Activated effector memory CD4-positive, alpha-beta T cell treated with anti-CD3 and anti-CD28 coated beads, Interleukin-2, amount 50 U/mL, for 16 hours (primary cell): ENCODE measurements at places on chromosomes 3 and 15.
A peak's percentile ranks its signal among the peaks of the same experiment; 100 is the strongest.

- DNase-seq: no peak
These were observed 7.9 kb upstream of the SYNM start for GRCh38 chr15:99096894-99097426.

- peak; percentile 77 for DNase-seq
These were observed 1.7 kb downstream of the PKM start for GRCh38 chr15:72229076-72229946.

DNA sequence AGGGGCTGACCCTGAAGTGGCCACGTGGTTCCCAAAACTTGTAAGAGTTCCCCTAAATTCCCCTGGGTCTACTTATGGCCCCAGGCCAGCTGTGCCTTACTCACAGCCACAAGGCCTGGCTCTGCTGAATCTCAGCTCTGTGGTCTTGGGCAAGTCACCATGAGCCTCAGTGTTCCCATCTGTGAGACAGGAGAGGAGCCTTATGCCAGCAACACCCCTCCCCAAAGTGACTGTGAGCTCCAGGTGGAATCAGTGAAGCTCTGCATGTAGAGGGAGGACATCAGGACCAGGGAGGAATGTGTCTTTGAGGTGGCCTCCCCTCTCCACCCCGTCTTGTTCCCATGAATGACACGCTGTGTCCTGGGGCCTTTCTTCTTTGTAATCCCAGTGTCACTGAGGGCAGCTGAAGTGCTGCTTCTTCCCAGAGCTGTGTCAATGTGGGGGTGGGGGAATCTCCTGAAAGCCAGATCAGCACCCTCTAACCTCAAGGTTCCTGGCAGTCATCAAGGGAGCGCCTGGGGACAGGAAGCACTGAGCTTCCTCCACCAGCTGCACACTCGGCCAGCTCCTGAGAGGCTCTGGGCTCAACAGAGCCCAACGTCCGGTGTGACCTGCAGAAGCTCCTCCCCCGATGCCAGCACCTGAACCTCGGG, 258.9 kb downstream of the UACA start:
- no peak for DNase-seq

DNA sequence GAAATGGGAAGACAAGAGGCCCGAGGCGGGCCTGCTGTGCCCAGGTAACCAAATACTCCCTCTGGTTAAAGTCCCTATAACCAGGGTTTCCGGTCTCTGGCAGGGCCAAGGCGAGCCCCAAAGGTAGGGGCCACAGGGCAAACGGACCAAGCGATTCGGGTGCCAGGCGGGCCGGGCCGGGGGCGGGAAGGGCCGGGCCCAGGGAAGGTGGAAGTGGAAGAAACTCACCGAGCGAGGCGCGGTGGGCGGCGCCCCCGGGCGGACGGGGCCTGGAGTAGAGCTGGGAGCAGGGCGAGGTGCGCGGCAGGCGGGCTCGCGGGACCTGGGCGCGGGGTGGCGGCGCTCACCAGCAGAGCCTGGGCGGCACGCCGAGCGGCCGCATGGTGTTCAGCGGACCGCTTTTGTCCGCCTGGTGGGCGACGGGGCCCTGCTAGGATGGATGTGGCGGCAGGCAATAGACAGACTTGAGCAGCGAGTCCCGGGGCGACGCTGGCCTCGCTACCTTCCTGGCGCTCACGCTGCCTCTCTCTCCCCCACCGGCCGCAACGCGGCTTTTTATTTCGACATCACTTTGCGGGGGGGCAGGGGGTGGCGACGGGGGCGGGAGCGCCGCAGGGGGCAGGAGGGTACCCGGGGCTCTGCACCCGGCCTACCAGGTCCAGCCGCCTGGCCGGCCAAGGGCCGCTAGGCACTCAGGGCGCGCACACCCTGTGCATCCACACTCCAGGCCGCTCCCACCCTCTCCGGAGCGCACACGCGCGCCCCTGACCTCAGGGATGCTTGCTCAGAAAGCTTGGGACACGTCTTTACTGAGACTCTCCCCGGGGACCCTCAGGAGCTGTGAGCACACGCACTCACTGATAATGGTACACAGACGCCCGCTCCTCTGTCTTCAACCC, at the start of gene GATA2:
GATA2 (minus strand) TSS at position 531 of the 899 bp plus-strand sequence. CDS start 6,170 bp downstream, outside the sequence.
- DNase-seq: peak; percentile 66

DNA sequence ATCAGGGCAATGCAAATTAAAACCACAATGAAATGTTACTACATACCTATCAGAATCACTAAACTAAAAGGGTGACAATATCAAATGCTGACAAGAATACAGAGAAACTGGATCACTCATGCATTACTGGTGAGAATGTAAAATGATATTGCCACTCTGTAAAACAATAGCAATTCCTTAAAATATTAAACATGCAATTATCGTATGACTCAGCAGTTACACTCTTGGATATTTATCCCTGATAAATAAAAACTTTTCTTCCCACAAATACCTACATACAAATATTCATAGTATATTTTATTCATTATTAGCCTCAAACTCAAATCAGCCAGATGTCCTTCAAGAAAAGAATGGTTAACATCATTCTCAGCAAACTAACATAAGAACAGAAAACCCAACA, 25.9 kb upstream of the RAB6B start:
- DNase-seq: no peak

DNA sequence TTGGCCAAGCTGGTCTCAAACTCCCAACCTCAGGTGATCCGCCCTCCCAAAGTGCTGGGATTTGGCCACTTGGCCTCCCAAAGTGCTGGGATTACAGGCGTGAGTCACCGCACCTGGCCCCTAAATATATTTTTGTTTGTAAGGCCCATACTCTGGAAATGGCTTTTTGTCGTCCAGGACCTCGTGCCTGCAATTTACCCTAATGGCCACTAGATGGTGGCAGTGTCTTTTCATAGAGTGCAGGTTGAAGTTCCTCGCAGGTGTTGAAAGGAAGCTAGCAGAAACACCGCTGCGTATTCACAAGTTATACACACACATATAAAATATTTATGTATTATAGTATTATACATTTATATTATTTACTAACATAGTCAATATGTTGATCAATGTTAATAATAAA, 97.2 kb downstream of the LRTM1 start:
- no peak for DNase-seq

- DNase-seq: no peak
These were observed 32.1 kb downstream of the SEC62 start for GRCh38 chr3:169998668-169999131.

DNA sequence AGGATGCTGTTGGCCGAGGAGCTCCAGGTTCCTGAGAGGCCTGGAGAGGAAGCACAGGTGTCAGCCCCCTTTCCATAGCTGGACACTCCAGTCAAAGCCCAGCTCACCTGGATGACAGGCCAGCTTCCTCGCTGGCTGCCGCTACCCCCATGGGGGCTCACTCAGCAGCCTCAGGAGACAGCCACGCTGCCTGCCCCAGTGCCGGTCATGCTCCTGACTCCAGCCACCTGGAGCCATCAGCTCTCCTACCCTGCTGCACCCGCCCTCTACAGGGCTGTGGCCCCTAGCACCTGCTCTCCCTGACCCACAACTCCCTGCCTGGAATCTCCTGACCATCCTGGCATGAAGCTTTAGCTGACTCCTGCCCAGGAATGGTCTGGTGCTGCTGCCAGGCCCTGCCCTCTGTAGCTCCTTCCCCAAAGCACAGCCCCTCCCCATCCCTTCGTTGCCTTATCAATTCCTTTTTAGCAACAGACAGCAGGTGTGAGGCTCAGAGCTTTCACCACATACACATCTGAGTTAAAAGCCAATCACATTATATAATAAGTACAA, 94.2 kb downstream of the NUP210 start:
- no peak for DNase-seq

- DNase-seq: no peak
These were observed 46.9 kb downstream of the ZIC4 start for GRCh38 chr3:147359177-147360050.

GRCh38 chr3:145087038-145087437, 1073.9 kb downstream of the PLOD2 start:
- DNase-seq: no peak

DNA sequence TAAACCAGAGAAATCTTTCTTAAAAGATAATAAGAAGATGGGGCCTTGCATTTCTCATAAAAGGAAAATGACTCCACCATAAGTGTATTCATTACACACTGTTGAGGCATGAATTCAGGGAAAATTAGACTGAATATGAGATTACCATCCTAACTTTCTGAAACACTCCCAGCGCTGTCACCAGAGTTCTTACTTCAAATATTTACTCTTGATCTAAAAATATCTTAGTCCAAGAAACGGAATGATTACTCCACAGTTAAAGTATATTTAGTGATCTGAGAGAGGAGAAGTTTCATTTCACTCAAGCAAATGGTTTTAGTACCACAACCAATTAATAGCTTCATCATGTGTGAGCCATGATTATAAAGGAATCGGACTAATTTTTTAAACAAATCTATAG, 300.3 kb downstream of the ZBTB20 start:
- DNase-seq: no peak

- no peak for DNase-seq
These were observed 31.5 kb upstream of the C3orf80 start for GRCh38 chr3:160193644-160194192.

- no peak for DNase-seq
These were observed 112.8 kb upstream of the TLE3 start for GRCh38 chr15:70210528-70210927.

DNA sequence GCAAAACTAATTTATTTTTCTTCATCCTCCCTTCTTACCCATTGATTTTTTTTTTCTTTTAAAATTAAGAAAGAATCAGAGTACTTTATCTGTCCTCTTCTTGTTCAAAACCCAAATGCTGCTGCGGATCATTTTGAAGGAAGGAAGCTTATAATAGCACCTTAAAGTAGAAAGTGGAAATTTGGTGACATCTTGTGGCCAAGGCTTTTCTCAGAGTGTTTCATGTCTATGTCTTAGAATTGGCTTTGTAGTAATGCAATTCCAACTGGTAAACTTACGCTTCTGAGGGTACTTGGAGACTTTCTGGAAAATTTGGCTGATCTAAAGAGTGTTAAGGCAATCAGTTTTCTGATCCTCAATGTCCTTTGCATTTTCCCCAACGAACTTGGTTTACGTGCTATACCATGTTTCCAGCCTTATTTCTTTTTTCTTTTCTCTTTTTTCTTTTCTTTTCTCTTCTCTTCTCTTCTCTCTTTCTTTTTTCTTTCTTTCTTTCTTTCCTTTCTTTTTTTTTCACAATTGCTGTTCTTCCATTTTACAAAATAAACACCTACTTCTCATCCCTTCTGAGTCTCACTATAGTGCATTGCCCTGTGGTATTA, 30.7 kb downstream of the C3orf38 start:
- no peak for DNase-seq

DNA sequence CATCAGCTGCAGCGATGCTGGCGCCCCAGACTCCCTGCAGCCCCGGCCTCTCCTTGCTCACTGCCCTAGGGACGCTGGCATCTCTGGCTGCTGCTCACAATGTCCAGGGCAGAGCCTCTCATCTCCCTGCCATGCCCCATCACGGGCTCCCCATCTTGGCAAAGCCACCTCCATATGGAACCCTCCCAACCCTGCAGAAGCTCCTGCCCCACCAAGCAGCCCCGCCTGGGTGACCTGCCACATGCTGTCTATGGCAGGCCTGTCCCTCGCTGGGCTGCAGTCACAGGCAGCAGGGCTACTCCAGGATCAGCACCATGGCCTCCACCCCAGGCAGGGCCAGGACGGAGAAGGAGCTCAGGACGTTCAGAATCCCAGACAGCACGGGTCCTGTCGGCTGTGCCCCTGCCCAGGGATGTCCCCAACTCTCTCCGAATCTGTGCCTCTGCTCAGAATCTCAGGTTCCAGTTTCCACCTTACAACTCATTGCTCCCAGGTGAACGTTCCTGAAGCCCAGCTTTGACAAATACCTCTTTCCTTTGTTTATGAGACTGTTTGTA, 58.4 kb downstream of the PLXNA1 start:
- DNase-seq: peak; percentile 61

GRCh38 chr3:17744693-17745092, 2.3 kb upstream of the TBC1D5 start:
- no peak for DNase-seq

DNA sequence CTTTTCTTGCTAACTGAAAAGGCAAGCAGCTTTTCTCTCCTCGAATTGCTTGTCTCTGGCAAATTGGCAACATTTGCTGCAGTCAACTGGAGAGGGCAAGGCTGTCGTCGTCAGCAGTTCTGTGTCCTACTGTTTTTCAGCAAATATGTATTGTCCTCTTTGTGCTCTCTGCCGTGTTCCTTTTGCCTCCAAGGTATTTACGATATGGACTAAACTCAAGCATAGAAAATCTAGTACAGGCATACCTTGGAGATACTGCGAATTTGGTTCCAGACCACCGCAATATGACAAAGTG, 558 bp upstream of the SLC30A4 start:
- no peak for DNase-seq

DNA sequence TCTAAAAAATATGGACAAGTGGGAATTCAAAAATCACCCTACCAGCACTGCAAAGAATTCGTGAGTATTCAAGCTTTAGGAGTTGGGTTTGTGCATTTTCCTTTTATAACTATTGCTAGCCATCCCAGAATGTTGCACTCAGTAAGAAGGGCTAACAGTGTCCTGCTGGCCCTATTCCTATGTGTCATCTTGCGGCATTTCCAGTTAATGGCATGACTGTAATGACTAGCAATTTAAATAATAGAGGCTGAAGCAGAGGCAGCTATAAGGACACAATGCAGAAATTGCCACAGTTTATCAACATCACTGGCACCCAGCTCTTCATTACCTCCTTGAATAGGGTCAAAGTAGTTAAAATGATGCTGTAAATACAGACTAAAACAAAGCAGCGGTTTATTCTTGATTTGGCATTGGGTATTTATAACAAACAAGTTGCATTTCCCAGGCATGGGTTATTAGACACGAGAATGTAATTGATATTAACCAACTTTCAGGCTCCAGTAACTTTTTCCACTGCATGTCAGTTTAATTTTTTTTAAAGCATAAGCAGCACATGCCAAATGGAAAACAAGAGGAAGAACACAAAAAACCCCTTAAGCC, 177.6 kb downstream of the FHIT start:
- no peak for DNase-seq

DNA sequence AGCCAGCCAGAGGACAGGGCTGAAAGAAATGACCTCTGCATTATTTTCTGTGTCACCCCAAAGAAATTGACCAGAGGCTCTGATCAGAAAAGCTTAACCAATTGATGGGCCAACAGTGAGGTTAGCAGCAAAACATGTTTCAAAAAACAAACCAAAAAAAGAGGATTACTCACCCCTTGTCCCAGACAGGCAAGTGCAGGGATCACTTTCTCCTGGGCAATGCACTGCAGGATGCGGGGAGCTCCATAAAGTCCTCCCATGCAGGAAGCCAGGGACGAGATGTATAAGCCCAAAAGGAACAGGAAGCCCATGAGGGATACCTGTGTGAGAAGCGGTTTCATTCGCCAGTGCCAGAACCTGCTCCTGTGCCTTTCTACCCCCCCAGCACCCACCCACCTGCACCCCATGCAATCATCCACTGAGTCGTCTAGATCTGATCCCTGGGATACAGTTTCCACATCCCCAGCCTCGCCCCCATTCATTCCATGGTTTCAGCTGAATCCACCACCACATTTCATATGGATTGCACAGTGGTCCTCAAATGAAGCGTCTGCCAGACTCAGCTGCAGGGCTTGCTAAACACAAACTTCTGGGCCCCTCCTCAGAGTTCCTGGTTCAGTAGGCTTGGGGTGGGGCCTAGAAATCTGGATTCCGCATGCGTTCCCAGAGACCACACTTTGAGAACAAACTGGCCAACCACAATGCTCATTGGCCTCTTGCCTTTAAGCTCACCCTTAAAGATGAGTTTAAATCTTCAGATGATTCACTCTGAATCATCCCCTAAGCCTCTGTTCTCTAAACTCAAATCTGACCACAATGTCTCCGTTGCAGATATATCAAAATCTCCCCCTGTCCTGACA, 54.4 kb upstream of the HEG1 start:
- no peak for DNase-seq
